ENCODE measurements at places on chromosomes 2 and 18.

GRCh38 chr18:71583252-71583651, 960.9 kb downstream of the CBLN2 start:
- DNase-seq: no peak

DNA sequence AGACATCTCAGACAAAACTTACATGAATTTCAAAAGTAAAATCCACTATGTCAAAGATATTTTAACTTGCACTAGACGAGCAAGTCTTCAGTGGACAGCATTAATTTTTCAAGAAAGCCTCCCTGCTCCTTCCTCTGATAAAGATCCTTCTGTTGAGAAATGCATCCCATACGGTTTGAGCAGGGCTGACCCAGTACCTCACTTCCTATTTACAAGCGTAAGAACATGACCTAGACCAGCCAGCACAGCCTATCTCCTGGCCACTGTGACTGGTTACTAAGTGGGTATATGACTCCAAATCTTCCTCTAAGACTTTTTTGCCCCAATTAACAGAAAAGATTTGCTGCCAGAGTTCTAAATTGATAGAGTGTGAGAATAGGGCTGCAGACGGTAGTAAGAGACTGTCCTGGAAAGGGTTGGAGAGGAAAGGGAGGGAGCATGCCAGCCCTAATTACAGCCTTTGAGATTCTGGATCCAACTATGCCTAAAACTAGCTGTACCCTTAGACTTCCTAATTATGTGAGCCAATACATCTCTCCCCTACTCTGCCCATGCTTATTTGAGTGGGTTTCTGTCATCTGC, 108.4 kb downstream of the PRELID3A start:
- DNase-seq: no peak

DNA sequence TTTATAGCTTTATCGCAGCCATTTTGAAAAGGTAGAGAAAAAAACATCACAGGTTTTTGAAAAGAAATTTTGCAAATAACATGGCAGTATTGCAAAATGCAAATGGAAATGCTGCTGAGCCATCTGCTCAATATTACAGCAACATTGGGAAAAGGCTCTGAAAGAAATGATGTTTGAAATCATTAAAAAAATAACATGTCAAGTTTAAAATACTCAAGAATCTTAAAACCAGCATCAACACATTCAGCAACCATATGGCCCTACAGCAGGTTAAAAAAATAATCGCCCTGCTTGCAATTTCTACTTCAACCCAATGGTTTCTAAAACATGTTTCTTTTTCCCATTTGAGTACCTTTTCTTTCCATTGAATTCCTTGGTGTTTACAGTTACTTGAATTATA, 289.4 kb downstream of the AFF3 start:
- DNase-seq: no peak

- no peak for DNase-seq
Measured at GRCh38 chr2:127860130-127860529, 2.2 kb upstream of the POLR2D start.

GRCh38 chr18:27887287-27887686, 289.6 kb downstream of the CDH2 start:
- no peak for DNase-seq

DNA sequence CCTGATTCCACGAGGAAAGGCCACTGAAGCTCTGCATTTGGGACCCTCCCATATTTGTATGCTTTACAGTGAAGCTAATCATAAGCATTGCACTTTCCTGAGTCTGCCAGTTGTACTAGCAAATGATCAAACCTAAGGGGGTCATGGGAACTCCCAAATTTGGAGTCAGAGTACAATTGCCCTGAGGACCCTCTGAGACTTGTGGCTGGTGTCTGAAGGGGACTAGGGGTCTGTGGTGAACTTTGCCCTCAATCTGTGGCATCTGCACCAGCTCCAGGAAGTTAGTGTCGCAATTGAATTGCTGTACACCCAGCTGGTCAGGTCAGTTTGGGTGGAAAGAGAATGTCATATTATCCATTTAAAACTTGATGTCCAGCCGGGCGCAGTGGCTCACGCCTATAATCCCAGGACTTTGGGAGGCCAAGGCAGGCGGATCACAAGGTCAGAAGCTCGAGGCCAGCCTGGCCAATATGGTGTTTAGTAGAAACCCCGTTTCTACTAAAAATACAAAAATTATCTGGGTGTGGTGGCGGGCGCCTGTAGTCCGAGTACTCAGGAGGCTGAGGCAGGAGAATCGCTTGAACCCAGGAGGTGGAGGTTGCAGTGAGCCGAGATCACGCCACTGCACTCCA, 18.1 kb downstream of the SOWAHC start:
- DNase-seq: no peak

- DNase-seq: no peak
Measured at GRCh38 chr2:28322051-28322450, 70.6 kb upstream of the FOSL2 start.

GRCh38 chr2:134334542-134335353, 80.9 kb downstream of the MGAT5 start:
- no peak for DNase-seq

- DNase-seq: no peak
Measured at GRCh38 chr2:214220251-214220650, 190.6 kb upstream of the VWC2L start.

- DNase-seq: no peak
Measured at GRCh38 chr2:174711206-174711605, 53.1 kb downstream of the CHRNA1 start.

DNA sequence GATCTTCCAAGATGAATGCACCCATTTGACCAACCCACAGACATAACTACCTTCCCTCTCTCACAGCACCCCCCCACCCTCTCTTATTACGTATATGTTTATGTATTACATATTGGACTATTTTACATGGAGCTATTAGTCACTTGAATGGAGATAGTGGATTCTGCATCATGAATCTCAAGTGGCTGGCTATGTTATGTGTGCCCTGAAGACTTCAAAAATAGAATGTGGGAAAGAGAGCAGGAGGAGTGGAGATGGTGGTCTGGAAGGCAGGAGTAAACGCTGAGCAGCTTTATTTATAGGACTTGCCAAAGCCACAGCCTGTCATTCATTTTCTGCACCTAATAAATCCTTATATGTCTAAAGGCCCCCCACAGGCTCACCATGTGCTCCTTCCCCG, 4.9 kb downstream of the ANTXR1 start:
- no peak for DNase-seq

DNA sequence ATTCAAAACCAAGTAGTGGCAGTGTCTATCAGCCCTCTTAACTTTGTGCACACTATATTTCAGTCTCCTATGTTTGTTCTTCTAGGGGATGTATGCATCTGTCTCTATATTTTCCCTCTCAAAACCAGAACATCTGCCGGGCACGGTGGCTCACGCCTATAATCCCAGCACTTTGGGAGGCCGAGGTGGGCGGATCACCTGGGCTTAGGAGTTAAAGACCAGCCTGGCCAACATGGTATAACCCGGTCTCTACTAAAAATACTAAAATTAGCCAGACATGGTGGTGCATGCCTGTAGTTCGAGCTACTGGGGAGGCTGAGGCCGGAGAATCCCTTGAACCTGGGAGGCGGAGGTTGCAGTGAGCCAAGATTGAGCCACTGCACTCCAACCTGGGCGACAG, 9.9 kb upstream of the GAREM2 start:
- no peak for DNase-seq

DNA sequence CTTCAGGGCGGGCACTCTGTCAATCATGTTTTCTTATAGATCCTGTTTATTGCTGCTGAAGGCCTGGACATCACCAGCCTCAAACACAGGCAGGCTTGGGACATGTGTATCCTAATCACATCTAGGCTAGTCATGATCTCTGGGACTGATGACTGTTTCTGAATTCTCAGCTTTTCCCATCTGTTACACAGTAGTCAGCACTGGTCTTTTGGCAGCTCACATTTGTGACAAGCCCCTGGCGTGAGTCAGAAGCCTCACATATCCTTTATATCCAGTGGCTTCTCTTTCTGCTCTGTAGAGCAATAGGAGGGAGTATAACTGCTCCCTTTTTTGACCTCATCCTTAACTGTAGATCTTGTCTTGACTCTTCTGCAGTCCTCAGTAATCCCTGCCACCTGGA, 4.5 kb downstream of the SEMA4F start:
- DNase-seq: no peak

DNA sequence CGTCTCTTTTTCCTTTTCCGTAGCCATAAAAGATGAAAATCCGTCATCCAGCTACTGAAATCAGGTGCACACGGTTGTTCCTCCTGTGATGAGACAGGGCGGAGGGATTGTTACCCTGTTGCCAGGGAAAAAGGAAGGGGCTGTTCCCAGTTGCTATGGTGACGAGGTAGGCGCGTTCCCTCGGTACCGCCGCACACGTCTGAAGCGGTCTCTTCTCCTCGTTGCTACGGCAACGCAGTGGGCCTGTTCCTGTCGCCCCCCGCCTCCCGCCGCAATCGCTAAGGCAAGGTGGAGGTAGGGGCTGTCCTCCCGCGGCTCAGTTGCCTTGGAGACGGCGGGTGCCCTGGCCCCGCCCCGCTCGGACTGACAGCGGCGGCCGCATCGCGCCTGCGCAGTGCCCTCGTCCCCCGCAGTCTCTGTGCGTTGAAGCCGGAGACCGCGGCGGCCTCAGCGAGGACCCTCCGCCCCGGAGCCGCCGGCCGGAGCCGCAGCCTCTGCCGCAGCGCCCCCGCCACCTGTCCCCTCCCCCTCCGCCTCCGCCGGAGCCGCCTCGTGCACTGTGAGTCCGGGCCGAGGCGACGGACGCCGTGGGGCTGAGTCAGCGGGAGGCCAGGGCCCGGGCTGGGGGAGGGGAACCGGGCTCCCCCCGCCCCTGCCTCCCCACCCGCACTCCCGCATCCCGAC, at the start of gene MAPRE3:
Gene MAPRE3, plus strand, starts transcription at position 394 of the 684 bp plus-strand sequence. CDS start 51,582 bp downstream, outside the sequence.
- DNase-seq: peak; percentile 88

DNA sequence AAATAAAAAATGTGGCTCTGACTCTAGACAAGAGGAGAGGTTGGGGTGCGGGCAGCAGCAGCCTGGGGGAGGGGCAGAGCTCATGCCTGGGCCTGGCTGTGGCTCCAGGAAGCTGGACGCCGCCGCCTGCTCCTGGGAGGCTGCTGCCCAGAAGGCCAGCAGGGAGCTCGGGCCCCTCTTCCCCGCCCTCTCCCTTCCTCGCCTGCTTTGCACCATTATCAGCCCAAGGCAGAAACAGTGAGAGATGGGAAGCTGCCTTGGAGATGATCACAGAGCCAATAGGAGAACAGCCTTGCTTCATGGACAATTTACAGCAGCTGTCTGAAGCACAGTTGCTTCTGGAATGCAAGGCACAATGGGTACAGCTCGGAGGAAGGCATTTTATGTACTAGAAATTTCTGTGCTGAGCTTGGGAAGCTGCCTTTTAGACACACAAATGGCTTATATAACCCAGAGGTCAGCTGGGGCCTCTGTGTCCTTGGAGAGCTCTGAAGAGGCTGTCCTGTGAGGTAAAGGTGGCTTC, 55.3 kb upstream of the AFF3 start:
- DNase-seq: no peak

GRCh38 chr2:159832858-159833257, 34.9 kb upstream of the CD302 start:
- no peak for DNase-seq

DNA sequence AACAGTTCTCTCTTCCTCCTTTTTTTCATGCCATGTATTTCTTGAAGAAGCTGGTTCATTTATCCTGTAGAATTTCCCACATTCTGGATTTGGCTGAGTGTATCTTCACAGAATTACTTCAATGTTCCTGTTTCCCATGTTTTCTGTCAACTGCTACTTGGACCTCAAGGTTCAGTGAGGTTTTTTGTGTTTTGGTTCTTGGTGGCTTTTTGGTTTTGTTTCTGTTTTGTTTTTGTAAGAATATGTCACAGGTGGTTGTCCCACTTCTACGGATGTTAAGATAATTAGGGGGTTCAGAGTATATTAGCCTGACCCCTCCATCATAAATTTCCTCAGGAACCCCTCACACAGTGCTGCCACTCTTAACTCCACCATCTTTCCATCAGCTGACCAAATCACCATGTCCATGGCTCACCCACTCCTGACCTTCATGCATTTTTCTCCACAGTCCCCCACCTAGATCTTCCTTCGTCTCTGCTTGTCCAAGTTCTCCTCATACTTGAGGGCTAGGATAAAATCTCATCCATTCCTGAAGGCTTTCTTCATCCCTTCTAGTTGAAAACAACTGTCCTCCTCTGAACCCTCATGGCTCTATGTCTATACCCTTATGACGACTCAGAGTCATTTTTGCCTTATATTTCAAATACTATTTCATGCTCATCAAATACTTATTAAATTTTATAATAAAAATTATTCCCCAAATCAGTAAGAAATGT, 40.4 kb downstream of the PLEKHM3 start:
- no peak for DNase-seq

- DNase-seq: no peak
Measured at GRCh38 chr18:2978661-2979106, 34.3 kb downstream of the LPIN2 start.

GRCh38 chr18:27138079-27138478, 47.0 kb downstream of the CHST9 start:
- DNase-seq: no peak

DNA sequence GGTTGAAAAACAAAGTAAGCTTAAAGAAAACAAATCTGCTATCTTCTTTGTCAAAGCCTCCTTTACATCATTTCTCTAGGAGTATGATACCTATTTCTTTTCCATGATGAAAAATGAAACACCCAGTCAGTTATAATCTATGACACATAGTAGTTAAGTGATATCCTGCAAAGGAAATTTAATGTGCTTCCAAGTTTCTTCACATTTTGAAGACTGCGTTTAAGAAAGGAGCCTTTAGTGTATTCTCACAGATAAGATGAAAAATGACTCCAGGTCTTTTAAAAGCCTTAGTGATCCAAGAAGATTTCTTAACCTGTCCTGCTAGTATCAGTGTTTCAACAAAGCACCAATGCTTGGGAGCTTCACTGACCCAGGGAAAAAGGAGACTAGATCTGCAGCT, 356.7 kb downstream of the CCDC85A start:
- DNase-seq: no peak

GRCh38 chr2:207801259-207801658, 31.6 kb upstream of the FZD5 start:
- no peak for DNase-seq

DNA sequence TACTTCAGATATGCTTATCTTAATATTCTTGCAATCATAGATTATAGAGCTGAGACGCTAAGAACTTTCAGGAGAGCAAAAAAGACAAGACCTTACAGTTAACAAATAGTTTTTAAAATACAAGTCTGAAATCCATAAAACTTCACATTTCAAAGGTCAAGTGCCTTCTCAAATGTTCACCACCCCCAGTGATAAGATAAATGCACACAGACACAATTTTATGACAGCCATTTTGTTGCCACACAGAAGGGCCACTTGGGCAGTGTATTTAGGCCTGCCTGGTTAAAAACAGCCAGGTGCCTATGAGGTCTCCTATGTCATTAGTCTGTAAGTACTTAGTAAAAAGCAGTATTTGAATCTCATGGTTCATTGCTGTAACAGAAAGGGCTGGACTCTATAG, 8.1 kb upstream of the PSTPIP2 start:
- DNase-seq: no peak

GRCh38 chr2:161223139-161223732, 63.0 kb downstream of the TANK start:
- no peak for DNase-seq

- DNase-seq: no peak
Measured at GRCh38 chr2:23111263-23111662, 273.7 kb upstream of the KLHL29 start.

Measured in GM18507 (cell line).